ENCODE measurements at places on chromosomes 16 and 17.

GRCh38 chr16:66921729-66922450, 3.2 kb upstream of the CDH16 start:
- DNase-seq, result no peak

GRCh38 chr17:43832976-43833829, at the start of gene MPP3:
TSS of gene MPP3 (minus strand) at chr17:43833146. CDS start at chr17:43831906, 1,240 bp downstream.
- no peak for DNase-seq

DNA sequence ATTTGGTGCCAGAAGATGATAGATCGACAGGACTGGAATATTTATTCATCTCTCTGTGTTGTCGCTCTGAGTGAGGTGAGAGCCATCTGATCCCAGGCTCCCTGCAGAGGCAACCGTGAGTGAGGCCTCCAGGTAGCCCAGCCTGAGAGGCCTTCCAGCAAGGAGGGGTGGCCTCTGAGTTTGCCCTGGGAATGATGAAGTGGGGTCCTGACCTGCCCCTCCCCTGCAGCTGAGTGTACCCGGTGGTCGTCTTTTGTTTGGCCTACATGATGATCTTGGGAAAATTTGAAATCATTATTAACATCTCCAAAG, 86.4 kb downstream of the CBLN1 start:
- DNase-seq, result no peak

DNA sequence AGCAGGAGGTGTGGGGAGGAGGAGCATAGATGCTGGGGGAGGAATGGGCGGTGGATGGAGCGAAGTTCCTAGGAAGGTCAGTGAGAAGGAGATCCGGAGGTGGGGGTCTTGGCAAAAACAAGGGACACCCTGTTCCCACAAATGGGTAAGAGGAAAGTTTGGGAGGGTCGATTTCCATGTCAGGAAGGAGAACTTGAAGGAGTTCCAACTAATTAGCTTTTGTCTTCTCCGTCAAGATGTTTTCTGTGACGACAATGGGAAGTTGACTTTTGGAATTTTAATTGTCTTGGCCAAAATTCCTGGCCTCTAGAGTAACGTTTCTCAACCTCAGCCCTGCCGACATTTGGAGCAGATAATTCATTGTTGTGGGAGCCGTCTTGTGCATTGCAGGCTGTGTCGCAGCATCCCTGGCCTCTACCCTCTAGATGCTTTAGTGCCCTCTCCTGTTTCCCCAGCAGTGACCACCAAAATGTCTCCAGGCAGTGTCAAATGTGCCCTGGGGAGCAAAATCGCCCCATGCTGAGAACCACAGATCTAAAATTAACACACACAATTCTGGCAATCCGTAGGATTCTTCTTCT, 97.1 kb downstream of the PITPNC1 start:
- no peak for DNase-seq

DNA sequence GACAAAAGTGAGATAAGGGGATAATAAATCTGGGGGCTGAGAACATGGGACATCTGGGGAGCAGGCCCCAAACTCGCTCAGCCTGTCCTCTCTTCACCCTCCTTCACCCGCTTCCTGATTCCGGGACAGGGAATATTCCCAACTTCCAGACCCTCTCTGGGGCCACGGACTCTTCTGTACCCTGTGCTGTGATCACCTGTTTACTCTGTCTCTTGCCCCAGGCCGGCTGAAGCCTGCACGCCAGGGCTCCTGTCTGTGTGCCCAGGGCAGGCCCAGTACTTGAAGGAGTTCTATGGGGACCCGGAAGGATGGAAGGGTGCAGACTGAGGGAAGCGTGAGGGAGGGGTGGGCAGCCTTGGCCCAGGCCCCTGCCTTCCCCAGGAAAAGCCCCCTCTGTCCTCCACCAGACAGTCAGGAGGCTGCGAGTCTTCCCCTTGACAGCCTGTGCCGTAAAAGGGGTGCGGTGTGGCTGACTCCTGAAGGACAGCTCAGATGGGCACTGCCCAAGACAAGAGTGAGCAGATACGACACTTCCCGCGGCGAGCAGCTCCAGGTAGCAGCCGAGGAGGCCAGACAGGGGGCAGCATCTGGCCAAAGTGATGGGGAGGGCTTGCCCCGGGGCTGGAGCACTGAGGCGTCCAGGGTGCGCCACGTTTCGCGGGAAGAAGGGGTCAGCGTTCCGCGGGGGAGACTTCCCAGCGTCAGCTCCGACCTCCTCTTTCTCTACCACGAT, 1.0 kb upstream of the CCNF start:
- DNase-seq, result no peak

DNA sequence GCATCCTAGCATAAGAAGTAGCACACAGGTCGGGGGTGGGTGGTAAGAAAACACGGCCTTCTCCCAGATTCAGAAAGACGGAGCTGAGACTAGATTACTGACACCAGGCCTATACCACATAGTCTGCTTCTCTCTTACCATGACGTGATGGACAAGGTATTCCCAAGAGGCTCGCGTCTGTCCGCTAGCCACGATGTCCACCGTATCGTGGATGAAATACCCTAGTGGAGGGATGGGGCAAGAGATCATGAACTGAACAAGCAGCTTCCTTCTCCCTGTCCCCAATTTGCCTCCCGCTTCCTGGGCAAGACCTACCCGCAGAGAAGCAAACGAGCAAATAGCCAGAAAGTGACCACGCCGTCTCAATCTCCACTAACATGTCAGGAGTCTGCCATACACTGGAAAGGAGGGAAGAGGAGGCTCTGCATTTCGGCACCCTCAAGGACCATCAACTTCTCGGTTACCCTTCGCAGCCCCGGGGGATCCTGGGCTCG, 820 bp downstream of the TLCD1 start:
- no peak for DNase-seq

- no peak for DNase-seq
These were observed 284.2 kb downstream of the SNX29 start for GRCh38 chr16:12260647-12261262.

DNA sequence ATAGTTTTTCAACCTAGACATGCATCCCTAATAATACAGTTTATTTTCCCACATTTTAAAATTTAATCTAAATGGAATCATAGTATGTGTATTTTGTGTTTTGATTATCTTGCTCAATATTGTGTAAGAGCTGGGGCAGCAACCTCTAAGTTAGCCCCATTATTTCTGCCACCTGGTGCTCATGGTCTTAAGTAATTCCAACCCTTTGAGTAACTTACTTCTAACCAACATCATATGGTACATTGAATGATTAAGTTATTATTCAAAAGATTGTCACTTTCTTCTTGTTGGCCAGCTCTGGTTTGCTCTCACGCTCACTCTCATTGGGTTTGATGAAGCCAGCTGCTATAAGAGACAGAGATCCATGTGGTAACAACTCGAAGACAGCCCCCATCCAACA, 3.9 kb upstream of the KRTAP4-3 start:
- DNase-seq, result no peak

GRCh38 chr17:44343510-44344209, 1.4 kb upstream of the GRN start:
- no peak for DNase-seq

- DNase-seq, result no peak
These were observed 66.0 kb upstream of the ZNF423 start for GRCh38 chr16:49921791-49922456.

DNA sequence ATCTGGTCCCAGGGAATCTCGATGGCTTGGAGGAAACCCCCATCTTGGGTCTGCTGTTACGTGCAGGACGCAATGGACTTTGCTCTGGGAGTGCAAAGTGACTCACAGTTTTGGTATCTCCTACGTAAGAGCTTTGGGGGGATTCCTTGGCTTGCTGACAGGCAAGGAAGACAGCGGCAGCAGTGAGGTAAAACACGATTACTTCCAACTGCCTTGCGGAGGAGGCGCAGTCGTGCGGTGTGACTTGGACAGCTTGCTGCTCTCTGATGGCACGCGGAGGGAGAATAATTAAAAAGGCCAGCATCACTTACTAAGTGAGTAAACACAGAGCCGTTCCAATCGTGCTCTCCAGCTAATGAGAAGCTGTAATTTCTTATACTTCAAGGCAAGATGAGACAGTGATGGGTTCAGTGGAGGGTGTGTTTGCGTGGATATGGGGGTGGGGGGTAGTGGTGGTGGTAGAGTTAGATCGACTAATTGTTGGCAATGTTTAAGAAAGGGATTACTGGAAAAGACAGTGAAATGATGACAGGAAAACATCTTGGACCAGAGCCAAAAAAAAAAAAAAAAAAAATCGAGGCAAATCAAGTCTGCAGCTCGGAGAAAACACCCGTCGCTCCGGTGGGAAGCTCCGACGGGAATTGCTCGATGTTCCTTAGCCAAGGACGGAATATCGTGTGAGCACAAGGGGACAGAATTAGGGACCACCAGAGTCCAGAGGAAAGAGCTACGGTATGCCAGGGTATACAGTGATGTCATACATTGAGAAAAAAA, 184.8 kb upstream of the ZFHX3 start:
- DNase-seq, result no peak

- no peak for DNase-seq
These were observed 94.5 kb upstream of the WSCD1 start for GRCh38 chr17:5975661-5976060.

DNA sequence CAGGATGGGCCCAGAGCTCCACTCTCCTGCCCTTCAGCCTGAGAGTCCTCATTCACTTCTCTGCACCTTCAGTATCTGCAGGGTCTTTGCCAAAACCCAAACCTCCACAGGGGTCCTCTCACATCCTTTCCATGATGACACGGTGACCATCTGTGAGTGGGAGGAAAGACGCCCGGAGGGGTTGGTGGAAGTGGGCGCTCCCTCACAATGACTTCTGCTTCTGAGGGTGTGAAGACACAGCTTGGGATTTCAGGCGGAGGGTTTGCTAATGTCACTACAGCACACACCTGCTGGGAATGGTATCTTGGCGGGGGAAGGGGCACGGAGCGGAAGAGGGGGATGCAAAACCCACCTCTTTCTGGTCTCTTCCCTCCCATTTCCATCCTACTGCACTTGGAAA, 115.1 kb upstream of the SDK2 start:
- DNase-seq, result no peak

GRCh38 chr16:69013991-69014390, 91.5 kb upstream of the HAS3 start:
- DNase-seq, result no peak

DNA sequence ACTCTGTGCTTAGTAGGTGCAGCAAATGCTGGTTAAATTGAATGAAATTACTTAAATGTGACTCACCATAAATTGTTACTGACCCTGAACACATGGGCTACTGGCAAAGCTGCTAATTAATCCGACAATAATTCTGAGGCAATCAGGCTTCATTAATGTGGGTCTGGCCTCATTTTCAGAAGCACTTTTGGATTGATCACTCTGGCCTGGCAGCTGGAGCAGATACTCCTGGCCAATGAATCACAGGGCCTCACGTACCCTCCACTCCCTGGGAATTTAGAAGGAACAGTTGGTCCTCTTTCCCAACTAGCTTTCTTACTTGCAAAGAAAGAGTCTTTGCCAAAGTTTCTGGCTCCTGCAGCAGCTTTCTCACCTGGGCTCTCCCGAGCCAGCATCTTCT, 162.0 kb upstream of the ZKSCAN2 start:
- no peak for DNase-seq

DNA sequence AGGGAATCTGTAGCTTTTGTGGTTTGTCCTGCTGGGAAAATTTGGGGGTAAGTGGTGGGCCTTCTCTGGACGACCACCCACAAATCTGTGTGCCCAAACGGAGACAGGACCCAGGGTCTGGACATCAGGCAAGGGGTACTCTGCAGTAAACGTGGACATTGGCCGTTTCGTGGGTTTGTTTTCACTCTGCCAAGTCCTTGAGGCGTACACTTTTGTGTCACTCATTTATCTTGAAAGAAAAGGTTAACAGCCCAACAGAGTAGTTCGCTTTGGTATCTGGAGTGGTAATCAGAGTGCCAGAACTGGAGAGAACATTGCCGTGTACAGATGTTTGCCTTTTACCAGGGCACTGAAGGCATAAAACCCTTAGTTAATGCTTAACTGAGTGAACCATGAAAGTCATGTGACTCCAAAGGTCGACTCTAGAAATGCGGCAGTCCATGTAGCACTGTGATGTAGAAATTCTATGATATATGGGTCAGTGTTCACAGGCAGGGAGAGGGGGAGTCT, 15.4 kb downstream of the NAA60 start:
- DNase-seq, result no peak

DNA sequence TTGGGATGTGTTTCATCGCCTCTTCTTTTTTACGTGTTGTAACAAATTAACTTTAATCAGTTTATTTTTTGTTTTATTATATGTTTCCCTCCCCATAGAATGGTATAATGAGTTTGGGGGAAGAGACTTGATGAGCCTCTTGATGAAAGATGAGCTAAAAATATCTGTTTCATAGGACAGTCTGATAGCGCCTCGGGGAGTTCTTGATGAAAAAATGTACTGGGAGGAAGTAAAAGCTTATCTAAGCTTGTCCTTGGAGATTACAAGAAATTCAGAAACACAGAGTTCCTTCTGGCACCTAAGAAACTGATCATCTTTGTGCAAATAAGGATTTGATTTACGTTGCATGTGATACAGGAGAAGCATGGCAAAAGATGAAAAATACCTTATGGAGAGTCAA, 350.2 kb upstream of the CDH8 start:
- no peak for DNase-seq

GRCh38 chr17:72068643-72069042, 52.2 kb upstream of the SOX9 start:
- DNase-seq, result no peak

GRCh38 chr17:8577868-8578267, 52.7 kb downstream of the MYH10 start:
- no peak for DNase-seq

DNA sequence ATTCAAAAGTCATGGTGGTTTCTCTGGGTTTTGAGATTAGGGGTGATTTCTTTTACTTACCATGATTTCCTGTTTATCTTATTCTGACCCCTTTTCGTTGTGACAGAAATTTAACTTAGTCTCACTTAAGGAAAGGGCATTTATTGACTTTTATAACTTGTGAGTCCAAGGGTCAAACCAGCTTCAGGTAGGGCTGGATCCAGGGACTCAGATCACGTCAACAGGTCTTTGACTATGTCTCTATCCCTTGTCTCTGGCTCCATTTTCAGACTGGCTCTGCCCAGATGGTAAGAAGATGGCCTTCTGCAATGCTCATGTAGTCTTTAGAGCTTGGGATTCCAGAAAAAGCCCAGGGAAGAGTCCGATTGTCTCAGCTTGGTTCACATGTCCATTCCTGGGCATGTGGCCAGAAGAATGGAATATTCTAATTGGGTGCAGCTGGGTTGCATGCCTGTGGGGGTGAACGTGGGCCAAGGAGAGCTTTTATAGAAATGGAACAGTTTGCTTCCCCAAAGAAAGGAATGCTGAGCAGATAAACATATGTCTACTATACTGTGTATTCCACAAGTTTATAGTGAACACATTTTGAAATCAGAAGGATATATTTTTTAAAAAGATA, 13.4 kb downstream of the USP43 start:
- DNase-seq, result no peak

- DNase-seq, result no peak
These were observed 179.8 kb downstream of the KATNIP start for GRCh38 chr16:27729516-27730304.

- DNase-seq, result no peak
These were observed 4.1 kb downstream of the CD2BP2 start for GRCh38 chr16:30351001-30351441.
